ENCODE measurements at places on chromosomes 12 and 14.

DNA sequence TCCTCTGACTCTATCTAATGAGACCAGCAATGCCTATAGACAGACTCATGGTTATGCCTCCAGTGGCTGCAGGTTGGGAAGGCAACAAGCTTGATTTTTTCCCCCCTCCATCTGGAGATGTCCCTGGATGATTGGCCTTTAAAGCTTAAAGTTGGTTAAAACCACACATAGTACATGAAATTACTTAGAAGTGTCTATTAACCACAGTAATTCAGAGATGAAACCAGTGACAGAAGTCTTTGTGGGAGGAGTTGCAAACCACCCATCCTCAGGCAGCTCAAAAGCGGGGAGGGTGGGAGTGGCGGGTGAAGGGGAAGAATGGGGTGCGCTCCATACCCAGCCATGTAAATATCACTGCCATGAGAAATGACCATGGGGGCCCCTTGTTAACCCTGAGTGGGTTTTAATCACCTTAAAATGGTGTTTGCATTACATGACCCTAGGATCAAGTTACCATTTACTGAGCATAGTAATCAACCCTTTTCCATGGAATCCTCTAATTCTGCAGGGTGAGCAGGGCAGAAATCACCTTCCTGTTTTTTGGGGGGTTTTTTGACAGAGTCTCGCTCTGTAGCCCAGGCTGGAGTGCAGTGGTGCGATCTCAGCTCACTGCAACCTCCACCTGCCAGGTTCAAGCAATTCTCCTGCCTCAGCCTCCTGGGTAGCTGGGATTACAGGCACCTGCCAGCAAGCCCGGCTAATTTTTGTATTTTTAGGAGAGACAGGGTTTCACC is 133.5 kb downstream of the FOXN3 start:
- DNase-seq: no peak

- no peak for DNase-seq
Observed at GRCh38 chr12:13000616-13000924, 505 bp upstream of the HEBP1 start.

DNA sequence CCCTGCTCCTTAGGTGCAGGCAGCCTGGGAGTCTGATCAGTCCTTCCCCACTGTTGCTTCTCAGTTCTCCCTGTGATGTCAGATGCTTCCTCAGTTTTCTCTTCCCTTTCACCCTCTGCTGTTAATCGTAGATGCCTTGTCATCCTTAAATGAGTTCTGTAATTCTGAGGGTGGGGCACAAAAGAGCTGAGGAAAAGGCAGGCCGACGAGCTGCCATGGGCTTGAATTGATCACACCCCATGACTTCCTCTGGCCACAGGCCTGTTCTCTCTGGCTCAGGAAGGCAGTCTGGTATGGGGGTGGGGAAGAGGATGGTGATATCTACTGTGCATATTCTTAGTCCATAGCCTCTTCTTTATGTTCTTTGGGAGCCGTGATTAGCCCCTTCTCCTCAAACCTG is 5.2 kb upstream of the AP1G2 start:
- no peak for DNase-seq

DNA sequence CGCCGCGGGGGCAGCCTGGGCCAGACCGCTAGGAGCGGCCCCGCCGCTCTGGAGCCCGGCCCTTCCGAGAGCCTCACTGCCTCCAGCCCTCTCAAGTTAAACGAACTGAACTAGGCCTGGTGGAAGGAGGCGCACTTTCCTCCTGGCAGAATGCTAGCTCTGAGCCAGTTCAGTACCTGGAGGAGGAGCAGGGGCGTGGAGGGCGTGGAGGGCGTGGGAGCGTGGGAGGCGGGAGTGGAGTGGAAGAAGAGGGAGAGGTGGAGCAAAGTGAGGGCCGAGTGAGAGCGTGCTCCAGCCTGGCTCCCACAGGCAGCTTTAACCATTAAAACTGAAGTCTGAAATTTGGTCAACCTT is 5.3 kb downstream of the LTB4R start:
- DNase-seq: no peak

DNA sequence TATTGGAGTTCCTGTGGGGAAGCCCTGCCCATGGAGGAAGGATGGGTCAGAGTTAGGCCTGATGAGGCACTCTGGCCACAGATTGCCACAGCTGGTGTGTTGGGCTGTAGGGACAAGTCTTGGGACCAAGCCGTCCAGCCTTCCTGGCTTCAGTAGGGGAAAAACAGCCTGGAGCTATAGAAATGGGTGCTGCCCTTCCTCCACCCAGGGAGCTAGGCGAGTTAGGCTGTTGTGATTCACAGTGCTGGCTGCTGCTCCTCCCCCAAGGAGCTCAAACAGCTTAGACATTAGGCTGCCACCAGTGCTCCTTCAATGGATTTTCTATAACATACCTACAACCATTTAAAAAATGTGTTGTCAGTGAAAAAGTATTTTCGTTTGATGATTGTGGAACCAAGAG is 274.3 kb downstream of the RPL10L start:
- DNase-seq: no peak

DNA sequence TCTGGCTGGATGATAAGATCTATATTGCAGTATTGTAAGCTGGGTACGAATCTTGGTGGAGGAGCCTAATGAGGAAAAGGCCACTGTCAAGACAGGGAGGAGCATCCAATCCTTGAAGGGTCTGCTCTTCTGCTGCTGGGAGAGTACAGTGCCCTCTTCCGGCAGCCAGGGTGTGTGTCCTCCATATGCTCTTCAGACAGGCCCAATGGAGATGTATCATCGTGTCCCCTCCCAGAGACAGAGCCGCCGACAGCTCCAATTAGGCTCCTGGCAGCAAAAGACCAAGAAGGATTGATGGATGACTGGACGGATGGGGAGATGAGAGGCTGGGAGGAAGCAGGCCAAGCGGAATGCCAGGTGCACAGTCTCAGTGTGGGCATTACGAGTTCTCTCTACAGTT is 51.6 kb upstream of the PIWIL1 start:
- no peak for DNase-seq

DNA sequence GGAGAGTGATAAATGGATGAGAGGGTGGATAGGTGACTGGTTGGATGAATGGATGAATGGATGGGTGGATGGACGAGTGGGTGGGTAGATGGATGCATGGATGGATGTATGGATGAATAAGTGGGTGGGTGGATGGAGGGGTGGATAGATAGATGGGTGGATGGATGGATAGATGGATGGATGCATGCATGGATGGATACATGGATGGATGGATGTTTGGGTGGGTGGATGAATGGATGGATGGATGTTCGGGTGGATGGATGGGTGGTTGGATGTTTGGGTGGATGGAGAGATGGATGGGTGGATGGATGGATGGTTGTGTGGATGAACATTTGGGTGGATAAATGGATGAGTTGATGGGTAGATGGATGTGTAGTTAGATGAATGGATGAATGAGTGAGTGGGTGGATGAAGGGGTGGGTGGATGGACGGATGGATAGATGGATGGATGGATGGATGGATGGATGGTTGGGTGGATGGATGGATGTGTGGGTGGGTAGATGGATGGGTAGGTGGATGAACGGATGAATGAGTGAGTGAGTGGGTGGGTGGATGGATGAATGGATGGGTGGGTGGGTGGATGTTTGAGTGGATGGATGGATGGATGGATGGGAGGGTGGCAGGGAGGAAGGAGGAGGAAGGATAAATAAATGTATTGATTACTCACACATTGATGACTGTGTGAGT is 9.7 kb upstream of the TMEM179 start:
- no peak for DNase-seq

DNA sequence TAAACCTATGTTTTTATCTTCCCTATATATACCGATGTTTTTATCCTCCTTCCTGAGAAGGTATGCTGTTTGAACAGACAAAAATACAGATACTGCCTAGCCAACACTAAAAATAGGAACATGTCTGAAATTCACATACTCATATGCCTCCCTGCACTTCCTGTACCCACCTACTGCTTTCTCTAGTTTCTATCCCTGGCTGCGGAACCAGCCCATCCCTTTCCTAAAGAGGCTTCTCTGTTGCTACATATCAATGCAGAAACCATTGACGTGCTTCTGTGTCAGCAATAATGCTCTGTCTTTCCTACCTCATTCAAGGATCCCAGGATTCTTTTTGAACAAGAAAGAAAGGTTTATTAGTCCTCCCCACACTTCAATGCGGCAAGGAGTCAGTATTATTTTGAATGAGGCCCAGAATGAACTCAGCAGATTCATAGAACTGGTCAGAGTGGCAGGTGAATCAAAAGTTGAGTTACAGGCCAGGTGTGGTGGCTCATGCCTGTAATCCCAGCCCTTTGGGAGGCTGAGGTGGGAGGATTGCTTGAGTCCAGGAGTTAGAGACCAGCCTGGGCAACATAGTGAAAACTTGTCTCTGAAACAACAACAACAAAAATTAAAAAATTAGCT is 67.8 kb upstream of the NAP1L1 start:
- DNase-seq: no peak

DNA sequence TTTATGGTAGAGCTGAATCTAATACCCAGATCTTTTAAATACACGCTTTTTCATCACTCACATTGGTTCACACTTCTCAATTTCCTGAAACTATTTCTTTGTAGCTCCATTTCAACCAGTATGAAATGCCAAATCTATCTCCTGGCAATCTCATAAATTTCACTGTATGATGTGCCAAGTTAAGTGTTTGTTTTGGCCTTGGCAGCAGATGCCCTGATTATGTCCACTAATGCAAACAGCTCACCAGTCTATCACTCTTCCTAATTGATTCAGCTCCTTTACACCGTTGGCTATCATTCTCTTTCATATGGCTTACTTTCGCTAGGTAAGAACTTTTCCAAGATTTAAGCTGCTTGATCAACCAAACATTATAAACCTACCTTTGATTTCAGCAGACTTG is 58.6 kb downstream of the ZFC3H1 start:
- DNase-seq: no peak

- DNase-seq: peak; percentile 85
Observed at GRCh38 chr12:47812797-47813510, 6.7 kb downstream of the HDAC7 start.

DNA sequence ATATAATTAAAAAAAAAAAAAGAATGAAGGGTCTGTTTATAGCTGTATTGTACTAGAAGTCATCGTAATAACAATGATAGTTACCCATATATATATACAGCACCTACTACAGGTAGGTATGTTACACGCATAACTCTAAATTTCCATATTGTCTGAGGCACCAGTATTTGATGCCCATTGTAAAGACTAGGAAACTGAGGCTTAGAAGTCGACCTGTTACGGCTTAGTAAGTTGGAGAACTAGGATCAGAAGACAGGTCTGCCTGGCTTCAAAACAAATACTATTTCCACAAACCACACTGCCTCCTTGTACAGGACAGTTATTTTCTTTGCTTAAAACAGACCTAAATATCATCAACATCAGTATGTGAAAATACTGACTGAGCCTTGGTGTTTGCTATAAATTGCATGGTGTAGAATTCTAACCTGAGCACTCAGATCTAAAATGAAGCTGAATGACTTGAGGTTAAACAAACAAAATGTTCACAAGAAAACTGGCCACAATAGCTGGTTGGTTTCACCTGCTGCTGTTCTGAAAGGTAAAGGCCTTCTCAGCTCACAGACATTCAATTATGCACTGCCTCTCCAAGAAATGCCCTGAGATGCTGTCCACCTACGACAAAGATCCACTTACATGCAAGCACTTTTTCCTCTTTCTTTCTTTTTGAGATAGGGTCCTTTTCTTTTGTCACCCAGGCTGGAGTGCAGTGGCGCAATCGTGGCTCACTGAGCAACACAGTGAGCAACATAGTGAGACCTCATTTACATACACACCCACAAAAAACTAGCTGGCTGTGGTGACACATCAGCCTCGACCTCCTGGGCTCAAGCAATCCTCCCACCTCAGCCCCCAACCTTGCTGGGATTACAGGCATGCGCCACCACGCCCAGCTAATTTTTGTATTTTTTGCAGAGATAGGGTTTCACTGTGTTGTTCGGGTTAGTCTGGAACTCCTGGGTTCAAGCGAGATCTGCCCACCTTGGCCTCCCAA is 35.7 kb downstream of the SSH1 start:
- DNase-seq: no peak

DNA sequence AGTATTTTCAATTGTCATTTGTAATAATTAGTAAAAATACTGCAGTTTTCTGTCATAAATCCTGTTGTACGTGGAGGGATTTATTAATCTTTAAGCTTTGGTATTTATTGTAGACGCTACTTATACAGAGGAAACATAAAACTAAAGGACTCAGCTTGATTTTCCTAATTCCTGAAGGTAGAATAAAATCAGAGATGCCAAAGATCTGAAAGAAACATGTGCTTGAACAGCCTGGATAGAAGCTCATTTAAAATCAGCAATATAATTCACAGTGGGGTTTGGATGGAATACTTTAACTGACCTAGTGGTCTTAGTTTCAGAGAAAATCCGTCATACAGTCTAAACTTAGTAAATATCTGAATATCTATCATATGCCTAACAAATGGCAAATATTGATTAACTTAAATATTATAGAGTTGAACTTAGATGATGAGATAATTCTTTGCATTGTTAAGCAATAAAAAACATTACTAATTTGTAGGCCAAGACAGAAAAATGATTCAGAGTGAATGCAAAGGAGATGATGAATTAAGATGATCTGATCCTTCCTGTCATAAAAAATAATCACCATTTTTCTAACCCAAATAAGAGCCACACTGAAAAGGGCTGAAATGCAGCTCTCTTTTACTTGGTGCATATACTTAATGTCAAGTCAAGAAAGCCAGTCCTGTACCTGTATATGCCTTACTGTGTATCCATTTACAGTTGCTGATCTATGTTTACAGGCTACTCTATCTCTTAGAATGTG is 397.1 kb upstream of the DCN start:
- no peak for DNase-seq

- no peak for DNase-seq
Observed at GRCh38 chr14:94161981-94162380, 12.1 kb upstream of the PPP4R4 start.

- DNase-seq: no peak
Observed at GRCh38 chr12:7229741-7230140, 40.3 kb downstream of the PEX5 start.

- no peak for DNase-seq
Observed at GRCh38 chr12:113382206-113382605, 21.5 kb downstream of the SDS start.

DNA sequence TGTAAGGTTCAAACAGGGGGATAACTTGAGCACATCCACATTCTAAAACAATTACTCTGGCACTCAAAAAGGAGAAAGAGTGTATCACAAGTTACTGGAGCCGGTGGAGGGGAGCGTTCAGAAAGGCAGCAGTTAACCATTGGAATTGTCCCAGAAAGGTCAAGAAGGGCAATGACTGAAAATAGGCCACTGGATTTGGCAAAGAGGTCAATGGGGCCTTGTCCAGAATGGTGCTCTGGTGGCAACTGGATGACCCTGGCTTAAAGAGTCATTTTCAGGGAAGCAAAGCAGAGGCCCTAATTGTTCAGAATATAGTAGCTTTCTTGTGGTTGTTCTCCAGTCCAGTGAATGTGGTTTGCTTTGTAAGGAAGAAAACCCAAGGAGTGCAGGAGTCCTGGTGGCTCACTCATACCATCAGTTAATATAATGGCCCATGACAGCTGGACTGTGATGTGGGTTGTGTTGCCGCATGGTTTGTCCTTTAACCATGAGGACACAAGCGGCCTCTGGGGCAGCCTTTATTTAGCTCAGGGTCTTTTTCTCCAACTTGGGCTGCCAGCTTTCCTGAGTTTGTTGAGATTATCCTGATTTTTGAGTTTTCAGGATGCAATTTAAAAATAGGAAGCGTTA is 142.8 kb upstream of the PELI2 start:
- DNase-seq: no peak

Data from stimulated activated CD8-positive, alpha-beta memory T cell treated with anti-CD3 and anti-CD28 coated beads, Interleukin-4, amount 100 ng/mL, for 1 hour (primary cell).